Non-pigmented ciliary epithelial cell (primary cell): ENCODE measurements at places on chromosomes 1 and 21.

DNA sequence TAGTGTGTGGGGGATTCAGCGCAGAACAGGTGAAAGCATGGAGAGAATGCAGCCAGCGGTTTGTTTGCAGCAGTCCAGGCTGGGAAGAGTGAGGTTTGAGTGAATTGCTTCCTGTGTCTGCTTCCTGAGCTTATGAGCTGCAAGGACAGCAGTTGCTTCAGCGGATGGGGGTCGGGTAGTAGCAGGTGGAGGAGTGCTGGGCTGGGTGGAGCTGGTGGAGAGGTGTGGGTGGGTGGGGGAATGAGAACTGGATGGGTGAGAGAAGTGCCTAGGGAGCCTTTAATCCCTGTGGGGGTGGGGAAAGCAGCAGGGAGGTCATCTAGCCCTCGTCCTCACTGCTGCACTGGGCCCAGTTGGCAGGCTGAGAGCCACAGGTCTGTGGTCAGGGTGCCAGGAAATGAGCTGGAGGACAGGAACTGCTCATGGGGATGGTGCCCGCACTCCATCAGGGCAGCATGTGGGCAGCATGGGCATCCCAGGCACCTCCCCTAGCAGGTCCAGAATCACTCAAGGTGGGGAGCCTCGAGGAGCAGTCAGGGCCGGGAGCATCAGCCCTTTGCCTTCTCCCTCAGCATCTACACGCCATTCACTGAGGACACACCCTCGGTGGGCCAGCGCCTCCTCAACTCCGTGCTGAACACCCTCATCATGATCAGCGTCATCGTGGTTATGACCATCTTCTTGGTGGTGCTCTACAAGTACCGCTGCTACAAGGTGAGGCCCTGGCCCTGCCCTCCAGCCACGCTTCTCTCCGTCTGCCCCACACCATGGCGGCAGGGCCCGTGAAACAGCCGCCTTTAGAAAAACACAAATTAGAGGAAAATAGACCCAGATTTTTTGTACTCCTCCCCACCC, 14.8 kb downstream of the PSEN2 start:
- DNase-seq: no peak

- DNase-seq: no peak
Measured at GRCh38 chr1:199854686-199855321, 172.7 kb upstream of the NR5A2 start.

- no peak for DNase-seq
Measured at GRCh38 chr1:33973799-33974545, 110.1 kb downstream of the HMGB4 start.

DNA sequence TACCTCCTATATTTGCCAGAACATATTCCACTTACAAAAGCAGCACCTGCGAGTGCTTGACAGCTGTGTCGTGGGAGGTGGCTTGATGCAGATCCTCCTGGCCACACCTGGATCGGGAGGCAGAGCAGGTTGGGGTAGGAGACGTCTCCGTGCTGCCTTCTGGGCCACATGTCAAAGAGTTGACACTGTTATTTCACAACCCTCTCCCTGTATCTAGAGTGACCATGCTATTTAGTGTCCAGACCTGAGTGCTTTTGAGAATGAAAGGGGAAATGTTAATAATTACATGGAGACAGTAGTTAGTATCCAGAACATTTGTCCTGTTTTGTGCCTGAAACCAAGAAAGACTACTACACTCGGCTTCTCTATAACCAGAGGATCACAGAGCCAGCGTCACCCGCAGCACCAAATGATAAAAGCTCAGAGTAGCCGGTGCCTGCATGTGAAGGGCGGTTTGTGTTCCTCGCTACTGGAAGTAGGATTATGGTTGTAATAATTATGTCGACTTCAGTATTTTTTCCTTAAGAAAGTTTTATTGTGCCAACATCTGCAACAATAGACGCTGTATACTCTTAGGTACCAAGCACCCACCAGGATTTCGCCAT, 77.1 kb downstream of the GALNT2 start:
- no peak for DNase-seq

DNA sequence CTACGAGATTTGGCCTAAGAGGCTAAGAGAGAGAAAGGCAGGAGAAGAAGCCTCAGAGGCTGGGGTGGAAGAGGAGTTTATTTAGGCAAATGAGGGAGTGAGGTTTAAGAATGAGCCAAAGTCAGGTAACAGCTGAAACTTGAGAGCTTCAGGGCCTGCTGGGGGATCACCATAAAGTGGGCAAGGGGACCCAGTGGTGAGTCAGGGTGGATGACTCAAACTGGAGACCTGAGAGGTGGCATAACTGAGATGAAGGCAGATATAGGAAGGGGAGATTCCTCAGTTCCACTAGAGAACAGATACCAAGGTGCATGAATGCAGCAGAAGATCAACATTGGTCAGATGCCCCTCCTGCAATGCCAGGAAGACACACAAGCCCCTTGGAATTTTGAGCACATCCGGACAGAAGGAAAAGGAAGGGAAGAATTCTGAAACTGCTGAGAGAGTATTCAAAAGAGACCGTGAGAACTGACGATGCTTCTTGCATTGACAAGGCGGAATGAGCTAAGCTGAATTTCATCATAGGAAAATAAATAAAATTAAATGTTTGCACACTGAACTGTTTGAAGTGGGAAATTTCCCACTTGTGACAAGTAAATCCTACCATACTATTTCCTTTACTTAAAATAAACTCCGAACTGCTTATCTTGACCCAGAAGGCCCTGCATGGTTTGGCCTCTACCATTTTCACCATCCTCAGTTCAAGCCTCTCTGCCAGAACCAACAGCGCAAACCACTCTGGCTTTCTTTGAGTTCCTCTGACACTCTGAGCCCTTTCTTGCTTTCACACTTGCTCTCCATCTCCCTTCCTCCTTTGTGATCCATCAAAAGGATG, 94.1 kb downstream of the NMNAT2 start:
- DNase-seq: peak; percentile 14

DNA sequence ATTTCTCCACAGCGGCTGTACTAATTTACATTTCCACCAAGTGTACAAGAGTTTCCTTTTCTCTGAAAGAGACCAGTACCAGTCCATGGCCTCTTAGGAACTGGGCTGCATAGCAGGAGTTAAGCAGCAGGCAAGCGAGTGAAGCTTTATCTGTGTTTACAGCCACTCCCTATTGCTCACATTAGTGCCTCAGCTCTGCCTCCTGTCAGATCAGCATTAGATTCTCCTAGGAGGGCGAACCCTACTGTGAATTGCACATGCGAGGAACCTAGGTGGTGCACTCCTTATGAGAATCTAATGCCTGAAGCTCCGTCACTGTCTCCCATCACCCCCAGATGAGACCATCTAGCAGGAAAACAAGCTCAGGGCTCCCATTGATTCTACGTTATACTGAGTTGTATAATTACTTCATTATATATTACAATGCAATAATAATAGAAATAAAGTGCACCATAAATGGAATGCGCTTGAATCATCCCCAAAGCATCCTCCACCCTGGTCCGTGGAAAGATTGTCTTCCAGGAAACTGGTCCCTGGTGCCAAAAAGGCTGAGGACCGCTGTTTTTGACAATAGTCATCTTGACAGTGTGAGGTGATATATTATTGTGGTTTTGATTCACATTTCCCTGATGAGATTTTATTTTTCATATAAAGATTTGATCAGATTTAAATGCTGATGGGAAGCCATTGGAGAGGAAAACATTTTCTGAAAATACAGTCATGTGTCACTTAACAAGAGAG, 45.5 kb upstream of the MRPS6 start:
- no peak for DNase-seq

DNA sequence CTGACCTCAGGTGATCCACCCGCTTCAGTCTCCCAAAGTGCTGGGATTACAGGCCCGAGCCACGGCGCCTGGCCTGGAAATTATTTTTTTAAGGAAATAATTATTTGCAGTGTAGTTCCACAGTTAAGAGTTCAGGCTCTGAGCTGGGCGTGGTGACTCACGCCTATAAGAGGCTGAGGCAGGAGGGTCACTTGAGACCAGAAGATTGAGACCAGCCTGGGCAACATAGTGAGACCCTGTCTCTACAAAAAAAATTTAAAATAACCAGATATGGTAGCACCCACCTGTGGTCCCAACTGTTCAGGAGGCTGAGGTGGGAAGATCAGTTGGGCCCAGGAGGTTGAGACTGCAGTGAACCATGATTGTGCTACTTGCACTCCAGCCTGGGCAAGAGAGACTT, 13.9 kb downstream of the H3-3A start:
- no peak for DNase-seq

GRCh38 chr1:77830946-77831345, 51.5 kb downstream of the MIGA1 start:
- DNase-seq: no peak

DNA sequence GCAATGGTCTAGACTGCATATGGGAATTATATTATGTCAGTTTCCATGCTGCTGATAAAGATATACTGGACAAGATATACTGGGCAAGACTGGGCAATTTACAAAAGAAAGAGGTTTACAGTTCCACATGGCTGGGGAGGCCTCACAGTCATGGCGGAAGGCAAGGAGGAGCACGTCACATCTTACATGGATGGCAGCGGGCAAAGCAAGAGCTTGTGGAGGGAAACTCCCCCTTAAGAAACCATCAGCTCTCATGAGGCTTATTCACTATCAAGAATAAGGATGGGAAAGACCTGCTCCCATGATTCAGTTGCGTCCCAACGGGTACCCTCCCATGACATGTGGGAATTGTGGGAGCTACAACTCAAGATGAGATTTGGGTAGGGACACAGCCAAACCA, 21.2 kb downstream of the CCT8 start:
- no peak for DNase-seq

DNA sequence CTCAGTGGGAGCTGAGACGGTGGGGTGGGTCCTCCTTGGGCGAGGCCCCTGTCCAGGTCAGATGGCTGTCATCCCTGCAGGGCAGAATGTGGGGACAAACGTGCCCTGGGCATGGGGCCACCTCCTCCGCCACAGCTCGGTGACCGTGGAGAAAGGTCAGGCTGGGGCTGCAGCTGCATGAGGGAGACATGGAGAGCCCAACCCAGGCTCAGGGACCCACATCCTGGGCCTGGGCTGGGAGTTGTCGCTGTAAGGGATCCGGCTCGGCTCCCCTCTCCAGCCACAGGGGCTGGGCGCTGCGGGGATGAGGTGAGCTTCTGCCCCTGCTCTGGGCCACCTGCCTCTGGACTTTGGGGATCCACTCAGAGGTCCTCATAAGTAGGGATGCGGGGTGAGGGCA, 518 bp upstream of the PLCH2 start:
- no peak for DNase-seq

- DNase-seq: no peak
Measured at GRCh38 chr1:18735224-18735997, 104.8 kb downstream of the PAX7 start.

GRCh38 chr1:113683384-113684152, 75.7 kb downstream of the PHTF1 start:
- DNase-seq: no peak

- no peak for DNase-seq
Measured at GRCh38 chr1:6034750-6035096, 11.0 kb upstream of the KCNAB2 start.

DNA sequence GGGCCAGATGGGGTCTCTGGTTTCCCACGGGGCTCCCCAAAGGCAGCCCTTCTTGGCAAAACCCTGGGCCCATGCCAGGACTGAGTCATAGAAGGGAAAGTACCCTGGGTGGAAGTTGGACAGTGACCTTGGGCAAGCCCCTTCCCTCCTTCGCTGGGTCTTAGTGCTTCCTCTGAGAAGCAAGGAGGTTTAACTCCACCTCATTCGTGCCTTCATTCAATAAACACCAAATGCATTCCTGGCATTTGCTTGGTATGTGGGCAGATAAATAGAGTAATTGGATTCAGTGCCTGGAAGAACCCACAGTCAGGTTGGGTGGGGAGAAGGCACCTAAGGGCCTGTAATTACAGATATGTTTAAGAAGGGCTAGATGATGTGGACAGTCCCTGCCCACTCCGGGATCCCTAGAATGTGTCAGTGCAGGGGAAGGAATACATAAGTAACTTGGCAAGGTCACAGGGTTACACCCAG, 36.3 kb upstream of the CITED4 start:
- no peak for DNase-seq

- DNase-seq: no peak
Measured at GRCh38 chr1:10082785-10083479, 50.2 kb downstream of the UBE4B start.

- DNase-seq: no peak
Measured at GRCh38 chr1:64484651-64485050, 14.7 kb downstream of the CACHD1 start.

GRCh38 chr1:3226701-3227350, 157.8 kb downstream of the PRDM16 start:
- DNase-seq: no peak

DNA sequence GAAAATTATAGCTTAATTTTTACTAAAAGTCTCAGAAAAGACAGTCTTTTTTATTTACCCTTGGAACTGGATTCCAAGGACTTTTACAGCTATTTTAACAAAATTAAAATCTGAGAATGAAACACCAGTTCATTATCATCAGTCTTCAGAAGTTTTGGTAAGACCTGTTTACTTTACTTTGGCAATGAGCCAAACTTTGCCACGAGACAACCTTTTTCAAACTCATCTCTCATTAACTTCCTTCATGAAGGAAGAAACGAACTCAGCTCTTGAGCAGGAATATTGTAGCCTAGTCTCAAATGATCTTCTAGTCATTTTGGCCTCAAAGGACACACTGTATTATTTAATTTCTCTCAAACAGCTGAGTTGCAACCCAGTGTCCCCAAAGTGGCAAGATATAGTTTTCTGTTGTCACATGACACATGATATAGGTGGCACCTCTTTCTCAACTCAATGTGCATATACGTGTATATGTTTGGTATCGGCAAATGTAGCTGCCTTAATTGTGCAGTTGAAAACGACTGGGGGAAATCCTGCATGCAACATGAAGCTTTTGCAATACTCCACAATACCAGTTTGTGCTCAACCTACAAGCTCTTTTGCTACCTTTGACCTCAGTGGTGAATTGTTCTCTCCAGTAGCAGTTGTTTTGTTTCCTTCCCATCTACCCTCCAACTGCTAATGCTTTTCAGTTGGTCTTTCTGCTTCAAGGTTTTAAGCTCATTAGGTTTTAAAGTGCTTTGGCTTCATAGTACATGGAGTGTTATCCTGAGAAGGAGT, 8.4 kb upstream of the GNG4 start:
- no peak for DNase-seq
